ENCODE measurements at places on chromosomes 1 and 21.

DNA sequence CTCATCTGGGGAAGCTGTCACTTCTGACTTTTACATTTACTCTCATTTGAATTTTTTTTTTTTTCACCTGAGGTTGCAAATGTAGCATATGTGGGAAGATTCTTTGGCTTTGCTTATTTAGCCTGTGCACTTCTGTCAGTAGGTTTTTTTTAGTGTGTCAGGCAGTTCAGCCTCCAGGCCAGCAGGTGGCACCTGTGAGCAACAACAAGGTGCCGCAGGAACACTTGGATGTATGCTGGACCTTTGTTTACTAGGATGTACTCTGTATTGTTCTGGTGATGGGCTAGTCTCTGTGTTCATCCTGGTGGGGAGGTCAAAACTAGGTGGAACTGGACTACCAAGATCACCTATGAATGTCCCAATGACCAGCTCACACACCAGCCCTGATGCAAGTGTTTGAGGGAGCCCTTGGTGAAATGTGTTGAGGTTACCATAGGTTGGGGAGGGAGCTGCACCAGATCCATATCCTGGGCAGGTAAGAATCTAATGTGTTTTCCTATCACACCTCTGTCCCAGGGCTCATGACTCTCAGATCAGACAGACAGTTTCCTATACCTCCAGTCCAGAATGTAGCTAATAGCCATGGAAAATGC is 618.2 kb downstream of the BRINP3 start:
- no peaks in the 10 kb centered on the region for H3K4me1 ChIP-seq
- no peak overlapping the region for H3K4me3 ChIP-seq
- H3K27me3 ChIP-seq, result no peaks in the 10 kb centered on the region
- DNase-seq, result peak; percentile 55
- H3K36me3 ChIP-seq, result no peaks in the 10 kb centered on the region

DNA sequence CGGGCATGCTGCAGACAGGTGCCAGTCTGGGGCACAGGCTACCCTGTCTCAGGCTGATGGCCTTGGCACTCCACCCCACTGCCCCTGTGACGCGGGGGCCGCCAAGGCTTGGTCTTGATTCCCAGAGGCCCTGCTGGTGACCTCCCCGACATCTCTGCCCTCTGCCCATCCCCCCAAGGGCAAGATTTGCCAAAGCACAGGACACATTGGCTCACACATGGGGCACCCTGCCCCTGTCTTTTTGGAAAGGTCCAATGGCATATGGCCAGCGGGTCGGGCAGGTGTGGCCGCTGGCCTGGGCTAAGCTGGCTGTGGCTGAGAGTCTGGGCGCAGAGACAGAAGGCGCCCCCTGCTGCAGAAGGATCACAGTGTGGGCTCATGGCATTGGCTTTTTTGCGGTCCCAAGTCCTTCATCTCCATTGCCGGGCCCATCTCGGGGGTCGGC is 4.6 kb downstream of the MIB2 start:
- DNase-seq, result no peak
- no peaks in the 10 kb centered on the region for H3K36me3 ChIP-seq

DNA sequence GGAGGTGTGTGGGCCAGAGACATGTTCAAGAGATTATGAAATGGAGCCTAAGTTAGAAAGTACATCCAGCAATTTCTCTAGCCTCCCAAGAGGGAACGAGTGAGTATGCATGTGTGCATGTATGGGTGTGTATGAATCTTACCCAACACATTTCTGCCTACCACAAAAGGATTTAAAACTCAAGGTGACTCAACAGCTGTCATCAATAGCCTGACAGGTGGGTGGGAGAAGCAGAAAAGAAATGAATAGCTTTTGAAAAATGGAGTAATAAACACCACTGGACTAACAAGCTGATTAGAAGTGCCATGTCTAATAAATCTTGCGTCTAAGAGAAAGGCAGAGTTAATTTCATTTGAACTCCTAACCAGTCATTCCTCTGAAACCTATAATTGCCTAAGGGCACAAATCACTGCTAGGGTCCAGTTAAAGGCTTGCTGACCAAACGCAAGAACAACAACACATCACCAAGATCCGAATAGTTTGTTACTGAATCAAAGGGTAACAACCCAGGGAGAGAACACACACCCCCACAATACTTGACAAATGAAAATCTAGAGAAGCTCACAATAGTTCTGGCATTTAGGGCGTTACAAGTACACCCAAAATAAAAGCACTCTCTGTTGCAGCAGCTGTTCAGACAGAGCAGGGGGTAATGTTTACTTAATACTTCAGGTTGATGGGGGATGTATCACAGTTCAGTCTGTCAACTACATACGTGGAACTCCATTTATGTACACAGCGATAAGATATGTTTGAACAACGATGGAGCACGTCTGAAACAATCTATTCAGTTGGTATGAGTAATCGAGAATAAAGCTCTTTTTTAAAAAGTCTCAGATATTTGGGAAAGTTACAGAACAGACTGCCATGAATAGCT is 1.4 kb downstream of the KIAA0319L start:
- no peak overlapping the region for H3K27ac ChIP-seq
- DNase-seq, result no peak
- peak overlapping the region; percentile 85 for H3K4me3 ChIP-seq
- peaks cover 11% of the 10 kb centered on the region for H3K4me1 ChIP-seq
- no peaks in the 10 kb centered on the region for H3K27me3 ChIP-seq

- no peaks in the 10 kb centered on the region for H3K4me1 ChIP-seq
- DNase-seq, result no peak
- no peaks in the 10 kb centered on the region for H3K27me3 ChIP-seq
- no peak overlapping the region for H3K27ac ChIP-seq
- H3K36me3 ChIP-seq, result no peaks in the 10 kb centered on the region
These were observed 25.1 kb downstream of the SYNJ1 start for GRCh38 chr21:32702702-32703101.

GRCh38 chr1:183097438-183098051 is 74.3 kb downstream of the LAMC1 start:
- H3K36me3 ChIP-seq, result no peaks in the 10 kb centered on the region
- H3K4me3 ChIP-seq, result no peak overlapping the region
- no peaks in the 10 kb centered on the region for H3K4me1 ChIP-seq
- H3K27me3 ChIP-seq, result no peaks in the 10 kb centered on the region

DNA sequence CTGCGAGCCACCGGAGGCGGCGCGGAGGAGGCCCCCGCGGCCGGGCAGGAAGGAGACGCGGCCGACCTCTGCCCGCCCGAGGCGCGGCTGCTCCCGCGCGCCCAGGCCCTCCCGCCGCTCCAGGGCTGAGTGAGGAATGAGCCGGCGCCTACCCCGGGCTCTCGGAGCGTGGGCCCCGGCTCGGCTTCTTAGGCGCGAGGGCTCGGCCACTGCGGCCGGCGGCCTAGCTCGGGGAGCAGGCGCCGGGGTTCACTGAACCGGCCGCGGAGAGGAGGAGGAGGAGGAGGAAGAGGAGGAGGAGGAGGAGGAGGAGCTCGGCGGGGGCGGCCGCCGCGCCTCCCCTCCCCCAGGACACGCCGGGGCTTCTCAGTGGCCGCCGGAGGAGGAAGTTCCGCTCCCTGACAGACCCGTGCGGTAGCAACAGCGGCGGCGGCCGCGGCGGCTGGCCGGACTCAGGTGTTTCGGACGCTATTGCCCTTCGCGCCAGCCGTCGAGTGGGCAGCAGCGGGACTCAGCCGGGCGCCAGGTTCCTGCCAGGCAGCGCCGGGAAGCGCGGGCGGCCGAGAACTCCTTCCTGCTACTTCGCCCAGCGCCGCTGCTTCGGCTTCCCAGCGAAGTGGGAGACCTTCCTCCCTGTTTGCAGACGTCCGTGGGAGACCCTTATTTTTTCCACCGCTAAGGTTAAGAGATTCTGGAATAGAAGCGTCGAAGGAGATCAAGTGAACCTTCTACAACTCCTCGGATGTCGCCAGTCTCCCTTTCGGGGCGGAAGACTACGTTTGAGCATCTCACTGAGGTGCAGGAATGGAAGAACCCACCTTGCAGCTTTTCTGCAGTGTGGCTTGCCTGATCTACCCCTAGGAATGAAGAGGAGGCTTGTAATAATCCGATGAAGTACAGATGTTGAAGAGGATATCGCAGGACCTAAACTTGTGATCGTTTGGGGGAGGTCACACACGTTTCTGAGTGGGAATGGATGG is at the start of gene MAN1A2:
Gene MAN1A2, plus strand, starts transcription at position 404 of the 980 bp plus-strand sequence. CDS start 735 bp downstream, outside the sequence.
- peak within 1 kb of the TSS; percentile 87 for H3K4me3 ChIP-seq
- H3K27ac ChIP-seq, result peak within 1 kb of the TSS; percentile 69
- 0 out of 2 replicates have a peak, but pooled peaks cover 3% of the 10 kb centered on the region for H3K4me1 ChIP-seq
- no peaks in the 10 kb centered on the region for H3K36me3 ChIP-seq
- no peaks in the 10 kb centered on the region for H3K27me3 ChIP-seq
- peak; percentile 75 for DNase-seq

Measured in MM.1S (cell line).